ENCODE measurements at places on chromosomes 2 and 18.

GRCh38 chr2:8578335-8579244, 103.3 kb upstream of the ID2 start:
- DNase-seq = no peak

DNA sequence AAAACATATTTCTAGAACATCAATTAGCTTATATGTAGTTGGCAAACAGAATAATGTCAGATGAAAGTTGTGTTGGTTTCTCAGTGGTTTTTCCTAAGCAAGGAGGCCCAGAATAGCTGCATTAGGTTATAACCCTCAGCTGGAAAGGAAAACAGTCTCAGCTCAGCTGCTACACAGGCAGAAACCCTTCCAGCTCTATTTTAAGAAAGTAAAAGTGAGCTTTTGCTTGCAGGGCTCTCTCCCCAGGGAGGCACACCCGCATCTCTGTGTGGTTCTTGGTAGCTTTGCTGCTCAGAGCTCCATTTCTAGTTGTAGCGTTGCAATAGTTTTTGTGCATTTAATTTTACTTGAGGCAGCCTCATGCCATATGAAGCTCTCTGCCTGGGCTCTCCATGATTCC, 54.6 kb downstream of the PIKFYVE start:
- no peak for DNase-seq

DNA sequence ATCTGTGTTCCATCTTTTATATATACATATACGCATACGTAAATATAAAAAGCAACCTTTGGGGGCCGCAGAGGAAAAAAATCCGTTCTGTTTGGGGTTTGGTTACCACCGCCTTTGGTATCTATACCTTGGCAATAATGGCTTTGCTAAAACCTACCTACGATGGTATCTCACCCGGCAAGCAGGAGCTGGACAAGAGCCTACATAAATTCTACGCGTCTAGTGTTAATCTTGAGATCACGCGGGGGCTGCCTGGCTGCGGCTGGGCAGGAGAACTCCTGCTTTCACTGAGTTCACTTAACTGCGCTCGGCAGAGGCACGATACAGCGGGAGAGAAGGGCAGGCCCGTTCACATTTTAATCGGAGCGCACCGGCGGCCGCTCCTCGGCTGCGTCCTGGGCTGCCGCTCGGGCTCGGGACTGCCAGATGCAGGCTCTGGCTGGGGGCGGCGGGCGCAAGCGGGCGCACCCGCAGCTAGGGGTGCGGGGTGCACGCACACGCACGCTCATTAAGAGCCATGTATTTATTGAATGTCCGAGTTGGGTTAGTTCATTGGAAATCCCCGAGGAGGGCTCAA, 1.7 kb upstream of the POU3F3 start:
- DNase-seq = no peak

DNA sequence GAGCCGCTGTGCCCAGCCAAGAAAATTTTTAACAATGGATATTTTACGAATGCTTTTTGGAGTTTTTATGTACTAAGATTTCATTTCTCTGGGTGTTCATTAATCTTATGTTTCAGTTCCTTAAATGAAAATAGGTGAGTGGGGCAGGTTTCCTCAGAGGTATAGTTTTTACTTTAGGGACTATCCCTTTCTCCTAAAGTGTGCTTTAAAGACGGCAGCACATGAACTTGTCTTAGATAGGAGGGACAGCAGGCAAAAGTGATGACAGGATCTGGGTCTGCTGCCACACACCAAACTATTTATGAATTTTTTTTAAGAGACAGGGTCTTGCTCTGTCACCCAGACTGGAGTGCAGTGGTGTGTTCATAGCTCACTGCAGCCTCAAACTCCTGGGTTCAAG, 8.0 kb upstream of the REL start:
- DNase-seq = no peak

DNA sequence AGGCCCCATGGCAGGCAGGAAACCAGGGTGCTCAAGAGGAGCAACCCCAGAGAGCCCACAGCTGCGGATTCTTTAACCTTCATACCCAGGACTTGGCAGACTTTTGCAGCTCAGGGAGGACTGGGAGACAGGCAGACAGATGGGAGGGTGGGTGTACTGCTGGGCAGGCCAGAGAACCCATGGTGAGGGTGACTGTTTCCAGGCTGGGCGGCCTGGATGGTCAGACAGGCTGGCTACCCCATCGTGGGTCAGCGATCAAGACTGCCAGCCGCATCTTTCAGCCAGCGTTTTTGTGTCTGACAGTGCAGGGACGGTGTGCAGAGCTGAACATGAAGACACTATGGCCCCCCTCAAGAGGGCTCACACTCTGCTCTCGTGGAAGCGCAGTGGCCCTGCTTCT, 82.2 kb downstream of the MARCO start:
- DNase-seq = no peak

DNA sequence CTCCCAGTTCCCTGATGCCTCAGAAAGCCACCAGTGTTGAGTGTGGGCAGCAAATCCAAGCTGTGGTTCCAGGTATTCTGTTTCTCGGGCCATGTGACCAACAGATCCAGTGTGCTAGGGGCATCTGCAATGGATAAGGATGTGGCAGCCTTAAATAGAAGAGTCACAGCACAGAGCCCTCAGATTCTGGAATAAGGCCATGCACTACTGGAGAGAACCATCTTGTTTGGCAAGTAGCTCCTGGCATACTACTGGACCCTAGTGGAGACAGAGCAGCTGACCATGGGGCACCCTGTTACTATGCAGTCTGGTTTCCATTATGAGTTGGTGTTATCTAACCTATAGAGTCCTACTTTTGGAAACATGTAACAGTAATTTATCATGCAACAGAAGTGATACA, 53.3 kb upstream of the ZBTB7C start:
- no peak for DNase-seq

- DNase-seq = no peak
Measured at GRCh38 chr2:65033178-65033577, 23.0 kb upstream of the CEP68 start.

DNA sequence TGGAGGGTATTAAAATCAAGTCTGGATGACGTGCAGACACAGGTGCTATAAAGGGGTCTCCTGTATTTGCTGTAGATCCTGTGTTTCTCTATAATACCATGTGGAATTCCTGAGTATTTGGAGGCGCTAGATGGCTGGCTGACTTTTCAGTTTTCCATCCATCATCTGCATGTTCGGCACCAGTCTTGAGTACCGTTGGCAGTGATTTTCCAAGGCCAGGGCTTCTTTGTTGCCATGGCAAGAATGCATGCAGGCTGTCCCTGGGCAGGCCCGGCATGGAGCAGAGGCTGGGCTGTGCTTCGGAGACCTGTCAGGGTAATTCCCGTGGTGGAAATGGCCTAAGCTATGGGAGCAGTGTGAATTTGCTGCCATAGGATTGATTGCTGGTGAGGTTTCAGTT, 405.9 kb upstream of the HS6ST1 start:
- DNase-seq = no peak

DNA sequence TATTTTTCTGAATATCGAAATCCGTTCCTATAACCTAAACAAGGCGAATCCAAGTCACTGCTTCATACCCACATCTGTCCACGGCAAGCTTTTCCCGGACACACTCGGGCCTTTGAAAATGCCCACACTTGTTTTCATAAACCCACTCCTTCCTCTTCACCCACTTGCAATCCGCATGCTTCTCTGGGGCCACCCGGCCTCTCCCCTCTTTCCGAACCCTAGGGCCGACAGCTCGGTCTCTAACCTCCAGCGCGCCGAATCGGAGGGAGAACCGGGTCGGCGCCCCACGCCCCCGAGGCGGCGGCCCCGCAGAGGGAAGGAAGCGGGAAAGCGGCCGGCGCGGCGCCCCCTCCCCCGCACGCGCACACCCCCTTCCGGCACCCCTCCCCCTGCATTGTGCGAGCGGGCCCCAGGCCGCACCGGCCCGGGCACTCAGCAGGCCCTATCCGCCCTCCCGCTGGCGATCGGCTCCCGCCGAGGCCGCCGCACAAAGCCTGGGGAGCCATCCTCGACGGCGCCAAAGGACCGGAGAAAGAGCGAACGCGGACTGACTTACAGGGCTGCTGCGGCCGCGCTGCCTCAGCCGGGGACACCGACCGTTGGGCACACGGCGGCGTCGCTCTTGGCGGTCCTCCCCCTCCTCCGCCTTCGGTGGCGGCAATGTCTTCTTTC, 467 bp downstream of the PUM2 start:
- peak; percentile 39 for DNase-seq

- DNase-seq = no peak
Measured at GRCh38 chr2:57798346-57798745, 248.3 kb upstream of the VRK2 start.

DNA sequence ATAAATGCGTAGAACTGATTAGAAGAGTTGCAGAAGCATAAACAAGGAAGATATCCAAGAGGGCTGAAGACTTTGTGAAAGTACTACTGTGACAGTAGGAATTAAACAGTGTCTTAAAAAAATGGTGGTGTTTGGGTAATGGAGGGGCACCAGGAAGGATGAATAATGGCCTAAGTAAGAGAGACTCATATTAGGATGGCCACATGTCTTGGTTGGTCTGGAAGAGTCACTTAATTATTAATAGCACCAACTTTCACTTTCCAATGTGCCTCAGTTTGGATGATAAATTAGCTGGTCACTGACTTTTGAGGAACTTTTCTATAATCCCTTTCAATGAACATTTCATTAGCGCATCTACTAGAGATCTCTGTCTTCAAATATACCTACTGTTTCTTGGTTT, 372.2 kb downstream of the NYAP2 start:
- no peak for DNase-seq

GRCh38 chr2:170229744-170230143, 51.8 kb downstream of the MYO3B start:
- no peak for DNase-seq

- DNase-seq = no peak
Measured at GRCh38 chr2:25479761-25480160, 138.0 kb upstream of the DNMT3A start.

DNA sequence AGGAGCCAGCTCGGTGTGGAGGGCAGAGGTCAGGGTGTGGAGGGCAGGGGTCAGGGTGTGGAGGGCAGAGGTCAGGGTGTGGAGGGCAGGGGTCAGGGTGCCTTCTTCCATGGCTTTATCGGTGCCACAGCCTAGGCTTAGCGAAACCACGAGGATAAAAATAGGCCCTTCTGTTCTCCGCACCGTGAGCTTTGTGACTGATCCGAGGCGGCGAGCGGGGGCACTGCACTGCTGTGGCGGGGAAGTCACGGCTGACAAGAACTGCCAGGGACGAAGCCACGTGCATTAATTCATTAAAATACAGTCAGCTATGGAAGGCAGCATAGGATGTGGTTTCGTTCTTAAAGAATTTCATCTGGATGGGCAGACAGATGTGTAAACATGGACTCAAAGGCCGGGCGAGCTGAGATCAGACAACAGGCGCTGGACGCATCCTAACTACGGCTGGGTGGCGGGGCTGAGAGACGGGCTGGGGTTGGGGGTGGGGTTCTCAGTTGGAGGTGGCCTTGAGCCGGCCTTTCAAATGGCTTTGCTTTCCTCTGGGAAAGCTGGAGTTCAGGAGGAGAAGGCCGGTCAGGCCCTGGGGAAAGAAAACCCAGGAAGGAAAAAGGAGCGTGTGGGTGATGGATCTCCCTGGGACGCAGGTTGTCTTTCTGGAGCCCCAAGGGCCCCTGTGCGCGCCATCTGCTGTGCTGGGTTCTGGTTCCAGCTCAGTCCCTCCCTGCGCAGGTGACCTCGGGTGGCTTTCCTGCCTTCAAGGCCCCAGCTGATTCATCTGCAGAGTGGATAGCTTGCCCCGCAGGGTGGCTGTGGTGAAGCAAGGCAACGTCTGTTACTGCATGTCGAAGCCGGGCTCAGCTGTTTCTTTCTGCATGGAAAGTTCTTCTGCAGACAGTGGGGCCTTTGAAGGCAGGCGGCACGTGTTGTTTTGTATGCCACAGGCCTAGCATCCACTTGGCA, 958 bp upstream of the ALLC start:
- no peak for DNase-seq

DNA sequence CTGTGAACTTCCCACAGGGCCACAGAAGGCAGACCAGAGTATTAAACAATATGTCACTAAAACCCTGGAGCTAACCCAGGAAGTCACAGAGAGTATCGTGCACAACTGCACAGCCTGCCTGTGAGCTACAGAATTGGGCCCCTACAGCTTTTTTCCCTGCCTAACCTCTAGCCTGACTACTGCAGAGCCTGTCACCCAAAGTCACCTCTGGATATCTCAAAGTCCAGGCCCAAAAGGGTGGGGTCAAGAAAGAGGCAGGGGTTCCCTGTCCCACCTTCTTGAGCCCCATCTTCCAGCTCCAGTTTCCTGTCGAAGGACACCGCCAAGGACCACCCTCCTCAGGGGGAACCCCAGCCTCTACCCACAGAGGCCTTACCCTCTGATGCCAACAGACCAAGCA, 13.5 kb downstream of the GAD1 start:
- DNase-seq = no peak

DNA sequence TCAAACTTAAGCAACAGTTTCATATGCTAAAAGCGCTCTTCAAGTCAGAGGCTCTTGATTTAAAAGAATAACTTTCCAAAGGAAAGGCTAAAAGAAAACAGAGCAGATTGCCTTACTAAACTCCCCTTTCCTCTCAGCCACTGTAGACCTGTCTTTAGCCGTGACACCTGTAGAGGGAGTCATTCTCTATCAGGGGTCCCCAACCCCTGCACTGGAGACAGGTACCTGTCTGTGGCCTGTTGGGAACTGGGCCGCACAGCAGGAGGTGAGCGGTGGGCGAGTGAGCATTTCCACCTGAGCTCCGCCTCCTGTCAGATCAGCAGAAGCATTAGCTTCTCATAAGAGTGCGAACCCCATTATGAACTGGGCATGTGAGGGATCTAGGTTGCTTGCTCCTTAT, 9.6 kb downstream of the SLC14A1 start:
- DNase-seq = no peak

DNA sequence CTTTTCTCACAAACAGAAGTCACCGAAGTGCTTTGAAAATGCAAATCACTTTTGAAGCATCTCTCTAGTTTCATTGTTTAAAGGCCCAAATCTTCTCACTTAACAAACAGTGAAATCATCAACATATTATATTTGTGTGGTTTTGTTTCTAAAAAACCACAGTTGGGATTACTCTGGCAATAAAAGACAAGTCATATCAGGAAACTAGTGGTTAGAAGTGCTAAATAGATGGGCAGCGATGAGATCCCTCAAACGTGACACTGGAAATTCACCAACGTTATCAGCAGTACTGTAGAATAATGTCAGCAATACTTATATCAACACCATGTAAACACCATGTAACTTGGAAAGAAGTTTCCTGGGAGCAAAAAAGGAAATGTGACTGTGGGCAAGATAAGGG, 893.5 kb downstream of the SUCLG1 start:
- no peak for DNase-seq

Measured in stimulated activated CD4-positive, alpha-beta T cell treated with anti-CD3 and anti-CD28 coated beads, Interleukin-12 subunit alpha, Interleukin-12 subunit beta, amount 100 ng/mL, for 24 hours (primary cell).